ENCODE measurements at places on chromosomes 2 and 18.
A peak's percentile ranks its signal among the peaks of the same experiment; 100 is the strongest.

GRCh38 chr18:39485696-39486095 is 1920.1 kb upstream of the CELF4 start:
- DNase-seq = no peak

DNA sequence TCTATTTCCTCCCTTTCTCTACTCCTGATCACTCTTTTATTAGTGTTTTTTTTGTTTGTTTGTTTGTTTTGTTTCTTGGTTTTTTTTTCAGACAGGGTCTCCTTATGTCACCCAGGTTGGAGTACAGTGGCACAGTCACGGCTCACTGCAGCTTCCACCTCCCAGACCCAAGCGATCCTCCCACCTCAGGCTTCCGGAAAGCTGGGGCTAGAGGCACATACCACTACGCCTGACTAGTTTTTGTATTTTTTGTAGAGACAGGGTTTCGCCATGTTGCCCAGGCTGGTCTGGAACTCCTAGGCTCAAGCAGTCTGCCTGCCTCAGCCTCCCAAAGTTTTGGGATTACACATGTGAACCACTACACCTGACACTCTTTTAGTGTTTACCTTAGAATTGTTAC is 122.3 kb downstream of the ATL2 start:
- DNase-seq = no peak

DNA sequence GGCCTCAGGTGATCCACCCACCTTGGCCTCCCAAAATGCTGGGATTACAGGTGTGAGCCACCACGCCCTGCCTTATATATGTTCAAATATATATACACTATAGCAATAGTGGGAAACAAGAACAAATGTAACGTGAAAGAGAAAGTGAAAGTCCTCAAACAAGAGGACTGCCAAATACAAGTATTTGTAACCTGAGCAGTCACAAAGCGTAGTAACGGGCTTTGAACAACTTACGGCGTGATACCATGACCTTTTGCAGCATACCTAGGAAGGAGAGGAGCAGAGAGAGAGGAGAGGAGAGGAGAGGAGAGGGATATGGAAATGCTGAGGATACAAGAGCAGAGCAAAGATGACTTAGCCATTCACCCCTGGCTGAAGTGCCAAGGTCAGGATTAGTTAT is 113.8 kb upstream of the RGPD4 start:
- no peak for DNase-seq

- DNase-seq = no peak
These were observed 928.8 kb downstream of the CNTNAP5 start for GRCh38 chr2:124953921-124954320.

DNA sequence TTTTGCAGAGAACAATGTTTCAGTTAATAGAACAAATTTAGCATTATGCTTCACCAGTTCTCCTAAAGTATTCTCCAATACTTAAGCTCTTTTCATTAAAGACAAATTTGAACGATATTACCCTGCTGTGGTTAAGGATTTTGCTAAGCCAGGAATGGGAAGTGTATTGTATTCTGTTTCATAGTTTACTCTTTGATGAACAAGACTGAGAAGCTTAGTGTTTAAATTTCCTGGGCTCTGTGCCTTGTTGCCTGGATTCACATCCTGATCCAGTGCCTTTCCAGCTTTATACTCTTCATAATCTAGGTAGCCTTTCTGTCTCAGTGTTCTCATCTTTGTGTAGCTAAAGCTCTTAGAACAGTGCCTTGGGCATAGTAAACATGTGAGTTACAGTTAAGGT is 58.6 kb upstream of the GLS start:
- no peak for DNase-seq

GRCh38 chr2:176130957-176131847 is 1.7 kb downstream of the HOXD8 start:
- DNase-seq = no peak

DNA sequence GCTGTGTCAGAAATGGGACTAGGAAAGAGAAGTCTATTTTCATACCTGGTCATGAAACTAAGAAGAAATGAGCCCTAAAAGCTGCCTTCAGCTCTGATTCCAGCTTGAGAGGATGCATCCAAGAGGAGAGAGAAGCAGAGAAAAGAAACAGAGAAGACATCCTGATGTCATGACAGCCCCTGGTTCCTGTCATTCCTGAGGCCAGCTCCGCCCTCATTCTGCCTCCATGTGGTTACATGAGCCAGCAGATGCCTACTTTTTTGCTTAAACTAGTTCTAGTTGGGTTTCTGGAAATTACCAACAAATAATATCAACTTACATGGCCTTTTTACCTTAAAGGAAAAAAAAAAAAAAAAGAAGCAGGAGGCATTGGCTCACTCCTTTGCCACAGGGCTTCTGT is 14.1 kb upstream of the ACKR3 start:
- no peak for DNase-seq

GRCh38 chr2:207122651-207123334 is 43.0 kb downstream of the KLF7 start:
- no peak for DNase-seq

GRCh38 chr2:98242003-98242402 is 104.3 kb upstream of the CNGA3 start:
- DNase-seq = no peak

- no peak for DNase-seq
These were observed 67.1 kb upstream of the CTDP1 start for GRCh38 chr18:79612291-79613108.

DNA sequence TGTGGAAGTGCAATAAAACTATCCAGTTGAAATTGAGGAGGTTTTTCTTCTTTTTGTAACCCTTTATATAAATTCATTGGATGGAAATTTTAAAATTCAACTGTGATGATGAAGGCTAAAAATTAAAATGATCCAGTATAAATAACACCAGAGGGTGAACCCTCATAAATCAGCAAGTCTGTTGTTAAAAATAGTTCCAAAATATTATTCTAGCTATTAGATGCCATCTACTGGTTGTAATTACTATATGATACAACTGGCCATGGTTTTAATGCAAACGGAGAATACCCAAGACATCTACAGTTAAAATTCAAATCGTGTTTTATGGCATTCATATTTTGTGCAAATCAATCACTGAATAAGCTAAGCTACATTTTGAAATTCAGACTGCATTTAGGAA is 53.8 kb downstream of the TMEM200C start:
- DNase-seq = no peak

GRCh38 chr2:20165677-20166509 is 59.0 kb downstream of the SDC1 start:
- no peak for DNase-seq

DNA sequence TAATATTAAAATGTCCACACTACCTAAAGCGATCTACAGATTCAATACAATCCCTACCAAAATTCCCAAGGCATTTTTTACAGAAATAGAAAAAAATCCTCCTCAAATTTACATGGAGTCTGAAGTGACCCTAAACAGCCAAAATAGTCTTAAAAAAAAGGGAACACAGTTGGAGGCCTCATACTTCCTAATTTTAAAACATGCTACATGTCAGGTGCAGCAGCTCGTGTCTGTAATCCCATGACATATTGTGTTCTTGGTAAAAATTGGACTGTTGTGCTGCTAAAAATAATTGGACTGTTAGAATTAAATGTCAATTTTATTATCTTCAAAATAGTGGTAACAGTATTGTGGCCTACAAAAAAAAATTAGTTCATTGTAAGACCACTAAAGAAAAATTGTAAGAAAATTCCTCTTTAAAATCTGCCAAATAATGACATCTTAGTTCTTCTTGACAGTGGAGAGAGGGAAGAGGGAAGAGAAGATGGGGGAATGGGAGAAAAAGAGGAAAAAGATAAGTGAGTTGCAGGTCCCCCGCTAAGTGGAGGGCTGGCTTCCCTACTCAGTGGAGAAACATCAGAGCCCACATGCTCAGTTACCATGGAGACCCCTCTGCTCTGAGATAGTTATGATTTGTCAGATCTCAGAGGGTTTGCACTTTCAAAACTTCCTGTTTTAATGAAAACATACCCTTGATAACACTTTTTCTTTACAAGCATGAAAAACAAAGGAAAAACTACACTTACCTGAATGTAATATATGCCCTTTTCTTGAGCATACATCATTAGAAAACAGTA is 46.5 kb downstream of the UNC50 start:
- no peak for DNase-seq

GRCh38 chr18:50614838-50615237 is 55.0 kb downstream of the MAPK4 start:
- DNase-seq = no peak

DNA sequence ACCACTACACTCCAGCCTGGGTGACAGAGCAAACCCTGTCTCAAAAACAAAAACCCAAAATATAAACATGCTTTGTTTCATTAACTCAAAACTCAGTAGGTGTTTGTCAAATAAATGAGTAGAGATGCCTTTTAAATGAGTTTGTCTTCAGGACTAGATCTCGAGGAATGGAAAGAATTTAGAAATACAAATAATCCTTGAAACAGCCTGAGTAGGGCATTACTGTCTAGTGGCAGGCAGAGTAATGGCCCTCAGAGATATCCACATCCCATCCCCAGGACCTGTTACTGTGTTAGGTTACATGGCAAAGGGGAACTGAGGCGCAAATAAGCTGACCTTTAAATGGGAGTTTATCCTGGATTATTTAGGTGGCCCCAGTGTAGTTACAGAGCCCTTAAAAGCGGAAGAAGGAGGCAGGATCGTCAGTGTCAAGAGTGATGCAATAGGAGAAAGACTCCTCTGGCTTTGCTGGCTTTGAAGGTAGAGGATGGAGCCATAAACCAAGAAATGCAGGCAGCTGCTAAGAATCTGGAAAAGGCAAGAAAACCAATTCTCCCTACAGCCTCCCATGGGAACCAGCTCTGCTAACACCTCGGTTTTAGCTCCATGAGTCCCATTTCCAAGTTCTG is 63.0 kb downstream of the CABLES1 start:
- DNase-seq = no peak

GRCh38 chr18:76462326-76462694 is 32.7 kb downstream of the ZNF516 start:
- no peak for DNase-seq

DNA sequence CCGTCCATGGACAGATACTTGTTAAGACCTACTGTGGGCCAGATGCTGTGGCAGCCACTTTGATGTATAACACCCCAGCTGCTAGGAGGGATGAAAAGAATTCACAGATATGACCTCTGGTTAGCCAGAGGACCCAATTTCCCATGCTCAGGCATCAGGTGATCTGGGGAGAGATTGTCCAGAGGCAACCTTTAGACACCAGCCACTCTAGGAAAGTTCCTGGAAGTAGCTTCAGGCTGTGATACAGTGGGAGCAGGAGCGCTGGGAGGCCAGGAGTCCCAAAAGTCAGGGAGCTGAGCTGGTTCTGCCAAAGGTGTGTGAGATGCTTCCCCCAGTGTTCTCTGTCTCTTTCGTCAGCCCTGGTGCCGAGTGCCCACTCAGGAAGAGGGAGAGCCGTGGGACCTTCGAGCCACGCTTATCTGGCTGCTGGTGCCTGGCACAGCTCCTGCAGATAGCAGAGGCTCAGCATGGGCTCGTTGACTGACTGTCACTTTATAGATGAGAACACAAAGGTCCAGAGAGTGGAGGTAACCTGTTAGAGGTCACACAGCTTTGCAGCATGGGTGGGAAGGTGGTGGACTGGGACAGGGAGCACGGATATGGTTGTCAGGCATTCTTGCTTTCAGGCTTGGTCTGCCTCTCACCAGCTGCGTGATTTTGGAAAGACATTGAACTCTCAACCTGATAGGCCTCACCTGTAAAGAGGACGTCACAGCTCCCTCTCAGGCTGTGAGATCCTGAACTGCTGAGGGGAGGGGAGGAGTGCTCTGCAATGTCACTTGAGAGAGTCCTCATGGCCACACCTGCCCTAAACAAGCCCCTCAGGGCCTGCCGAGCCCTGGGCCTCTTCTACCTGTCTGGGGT is 7.8 kb upstream of the RALB start:
- no peak for DNase-seq

- peak; percentile 13 for DNase-seq
These were observed 51.4 kb upstream of the MRPL33 start for GRCh38 chr2:27720004-27720551.

DNA sequence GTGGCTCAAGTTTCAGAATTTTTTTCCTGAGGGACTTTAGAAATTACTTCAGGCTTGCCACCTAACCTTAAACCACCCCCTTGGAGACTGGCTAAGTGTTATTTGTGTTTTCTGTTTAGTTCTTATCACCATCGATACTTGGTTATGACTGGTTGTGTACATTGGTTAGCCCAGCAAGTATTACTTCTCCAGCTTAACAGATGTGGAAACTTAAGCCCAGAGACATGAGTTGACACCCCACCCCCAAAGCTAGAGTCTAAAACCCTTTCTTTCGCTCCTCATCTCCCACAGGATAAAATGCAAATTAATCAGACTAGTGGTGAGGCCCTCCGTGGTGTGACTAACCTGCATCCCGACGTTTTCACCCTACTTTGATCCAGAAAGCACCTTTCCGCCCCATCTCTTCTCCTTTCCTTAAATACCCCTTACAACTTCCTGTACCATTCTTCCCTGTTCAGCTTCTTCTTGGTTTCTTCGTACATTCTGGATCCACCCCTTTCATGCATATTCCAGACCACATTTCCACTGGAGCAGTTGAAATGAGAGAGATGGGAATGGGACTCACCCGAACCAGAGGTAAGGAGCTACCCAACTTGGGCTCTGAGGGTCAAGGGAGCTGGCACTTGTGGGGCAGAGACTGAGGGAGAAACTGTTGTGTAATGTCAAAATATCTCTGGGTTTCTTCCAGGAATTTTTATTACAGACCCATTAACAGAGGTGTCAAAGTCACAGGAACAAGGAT is 819 bp upstream of the MAP3K2 start:
- DNase-seq = peak; percentile 9

DNA sequence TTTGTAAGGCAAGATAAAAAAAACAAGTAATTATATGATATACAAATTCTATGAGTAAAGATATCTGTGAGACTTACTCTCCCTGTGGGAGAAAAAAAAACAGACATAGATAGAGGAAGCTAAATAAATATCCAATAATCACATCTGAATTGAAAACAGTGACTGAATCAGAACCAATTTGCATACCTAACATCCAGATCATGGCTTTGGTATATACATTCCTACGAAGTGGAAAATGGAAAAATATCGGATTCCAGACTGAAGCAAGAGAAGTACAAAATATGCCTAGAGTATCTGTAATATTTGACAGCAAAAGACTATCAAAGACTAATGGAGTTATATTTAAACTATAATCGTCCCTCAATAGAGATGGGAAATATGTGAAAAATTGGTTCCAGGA is 1108.1 kb upstream of the CHAC2 start:
- DNase-seq = no peak

DNA sequence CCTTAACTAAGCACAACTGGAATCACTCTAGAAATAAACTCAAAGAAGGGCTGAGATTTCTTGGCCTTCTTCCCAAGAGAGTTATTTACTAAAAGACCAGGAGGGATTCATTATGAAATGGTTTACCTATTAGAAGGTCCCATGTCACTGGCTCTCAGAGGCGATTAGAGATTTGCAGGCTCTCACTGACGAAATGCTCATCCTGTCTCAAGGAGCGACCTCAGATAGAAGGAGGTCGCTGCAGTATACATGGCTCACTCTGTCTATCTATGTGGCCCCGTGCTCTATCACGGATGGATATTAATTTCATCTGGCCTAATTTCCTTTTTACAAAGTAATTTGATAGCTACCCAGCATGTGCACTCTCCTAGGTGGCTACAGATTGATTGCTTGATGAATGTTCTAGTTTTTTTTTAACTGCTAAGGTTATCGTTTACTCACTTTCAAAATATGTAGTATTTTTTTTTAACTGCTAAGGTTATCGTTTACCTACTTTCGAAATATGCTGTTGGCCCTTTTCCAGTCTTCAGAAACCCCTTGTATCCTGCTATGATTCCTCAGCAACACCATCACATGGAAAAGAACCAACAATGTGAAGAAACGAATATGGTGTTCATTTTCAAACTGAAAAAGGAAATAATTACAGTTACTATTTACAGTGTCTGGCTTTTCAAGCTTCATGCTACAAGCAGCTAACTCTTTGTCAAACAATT is 9.1 kb downstream of the SMIM21 start:
- no peak for DNase-seq

GRCh38 chr2:40859617-40860016 is 407.7 kb upstream of the SLC8A1 start:
- no peak for DNase-seq

Measured in activated T-helper 1 cell treated with anti-CD3 and anti-CD28 coated beads, Interleukin-12 subunit alpha, Interleukin-12 subunit beta, Interleukin-2, Interleukin-4 antibody, amounts not matched to agents 30 ng/mL and 10 ng/mL and 1 ng/mL, durations not matched to agents 14 hours and 24 hours and 36 hours (primary cell).